ENCODE measurements at places on chromosomes 4 and X.

- no peak for DNase-seq
These were observed 453.3 kb upstream of the HS3ST1 start for GRCh38 chr4:11881947-11882346.

DNA sequence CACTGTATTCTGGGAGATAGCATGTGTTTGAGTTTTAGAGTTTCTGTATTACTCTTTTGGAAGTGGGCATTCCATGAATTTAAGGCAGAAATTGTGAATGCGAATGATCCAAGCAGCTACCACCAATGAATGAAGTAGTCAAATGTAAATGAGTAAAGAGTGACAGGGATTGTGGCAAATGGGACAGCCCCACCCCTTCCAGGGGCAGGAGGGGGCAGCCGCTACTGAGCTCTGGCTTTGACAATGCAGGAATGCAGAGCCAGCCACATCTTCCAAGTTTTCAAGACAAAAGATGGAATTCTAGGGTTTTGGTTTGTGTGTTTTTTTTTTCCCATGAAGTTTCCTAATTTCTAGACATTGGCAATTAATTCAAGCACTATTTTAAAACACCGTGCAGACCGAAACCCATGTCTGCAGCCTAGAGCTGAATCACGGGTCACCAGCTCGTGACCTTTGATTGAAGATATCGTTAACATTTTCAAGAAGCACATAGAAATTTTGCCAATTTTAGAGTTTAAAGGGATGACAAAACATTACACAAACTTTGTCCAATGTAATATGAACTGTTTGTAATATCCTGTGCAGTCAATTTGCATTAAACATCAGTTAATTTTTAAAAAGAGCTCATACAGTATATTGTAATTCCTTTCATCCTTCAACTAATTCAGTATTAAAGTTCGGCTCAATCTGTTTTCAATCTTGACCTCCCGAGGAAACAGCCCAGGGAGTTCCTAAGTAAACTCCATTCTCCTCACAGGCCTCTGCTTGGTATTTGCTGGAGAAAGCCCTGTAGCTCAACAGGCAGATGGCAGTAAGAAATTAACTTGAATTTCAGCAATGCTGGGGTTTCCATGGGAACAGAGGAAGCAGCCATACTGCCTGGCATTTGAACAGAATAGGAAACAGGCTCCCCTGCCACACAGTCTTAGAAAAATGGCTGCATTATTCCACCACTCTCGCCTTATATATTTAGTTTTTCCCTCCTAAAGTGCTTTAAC lies 83.4 kb downstream of the UCHL1 start:
- peak; percentile 84 for DNase-seq

DNA sequence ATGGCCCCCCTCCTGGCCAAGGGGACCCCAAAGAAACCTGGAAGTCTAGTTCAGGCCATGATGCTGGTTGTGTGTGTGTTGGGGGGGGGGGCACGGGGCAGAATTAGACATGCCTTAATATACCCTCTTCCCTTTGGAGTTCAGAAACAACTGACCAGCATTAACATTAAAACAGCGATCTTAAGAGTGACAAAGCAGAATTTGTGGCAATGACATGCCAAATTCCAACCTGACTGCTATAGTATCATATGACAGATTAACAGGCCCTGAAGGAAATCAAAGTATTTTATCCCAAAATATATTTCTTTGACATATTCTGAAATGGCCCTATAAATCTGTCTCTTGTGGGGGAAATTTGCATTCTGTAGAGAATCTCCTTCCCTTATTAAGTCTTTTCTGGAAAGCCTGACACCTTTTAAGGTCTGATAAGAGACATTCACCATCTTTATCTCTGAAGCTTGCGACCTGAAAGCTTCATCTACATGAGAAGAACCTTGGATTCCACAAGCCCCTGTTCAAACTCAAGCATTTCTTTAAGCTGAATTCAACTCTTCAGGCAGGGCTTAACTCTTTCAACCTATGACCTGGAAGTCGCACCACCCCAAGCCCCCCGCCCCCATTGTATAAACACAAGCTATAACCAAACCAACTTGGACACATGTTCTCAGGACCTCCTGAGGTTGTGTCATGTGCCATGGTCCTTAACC lies 40.2 kb downstream of the ABCB7 start:
- no peak for DNase-seq

DNA sequence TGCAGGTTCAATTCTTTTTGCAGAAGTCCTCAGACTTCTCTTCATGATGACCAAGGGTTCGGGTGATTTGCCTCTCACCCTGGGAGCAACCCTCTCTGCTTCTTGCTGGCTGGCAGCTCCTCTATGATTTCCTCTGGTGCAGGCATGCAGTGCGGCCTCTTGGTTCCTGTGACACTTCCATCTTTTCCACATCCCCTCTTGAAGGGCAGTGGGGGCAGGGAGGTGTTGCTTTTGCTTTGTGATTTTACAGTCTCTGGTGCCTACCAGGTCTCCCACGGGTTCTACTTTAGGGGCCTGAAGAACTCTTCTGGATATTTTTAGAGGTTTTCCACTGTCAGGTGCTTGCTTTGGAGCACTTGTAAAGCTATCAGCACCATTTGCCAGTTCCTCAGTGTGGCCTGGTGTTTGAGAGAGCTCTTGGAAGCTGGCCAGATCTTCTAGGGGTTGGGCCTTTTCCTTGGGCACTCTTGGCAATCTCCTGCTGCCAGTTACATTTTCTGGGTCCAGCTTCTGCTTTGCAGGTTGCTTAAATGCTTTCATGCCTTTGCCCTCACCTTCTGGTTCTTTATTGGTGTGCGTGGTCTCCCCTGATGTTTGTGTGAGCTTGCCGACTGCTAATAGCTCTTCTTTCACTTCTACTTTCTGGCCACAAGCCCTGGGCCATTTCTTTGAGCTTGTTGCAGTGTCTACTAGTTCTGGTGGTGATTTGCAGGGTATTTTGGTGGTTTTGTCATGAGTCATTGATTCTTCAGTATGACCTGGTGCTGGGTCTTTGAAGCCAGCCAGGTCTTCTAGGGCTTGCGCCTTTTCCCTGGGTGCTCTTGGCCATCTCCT lies 11.5 kb upstream of the CHST7 start:
- DNase-seq, result no peak

DNA sequence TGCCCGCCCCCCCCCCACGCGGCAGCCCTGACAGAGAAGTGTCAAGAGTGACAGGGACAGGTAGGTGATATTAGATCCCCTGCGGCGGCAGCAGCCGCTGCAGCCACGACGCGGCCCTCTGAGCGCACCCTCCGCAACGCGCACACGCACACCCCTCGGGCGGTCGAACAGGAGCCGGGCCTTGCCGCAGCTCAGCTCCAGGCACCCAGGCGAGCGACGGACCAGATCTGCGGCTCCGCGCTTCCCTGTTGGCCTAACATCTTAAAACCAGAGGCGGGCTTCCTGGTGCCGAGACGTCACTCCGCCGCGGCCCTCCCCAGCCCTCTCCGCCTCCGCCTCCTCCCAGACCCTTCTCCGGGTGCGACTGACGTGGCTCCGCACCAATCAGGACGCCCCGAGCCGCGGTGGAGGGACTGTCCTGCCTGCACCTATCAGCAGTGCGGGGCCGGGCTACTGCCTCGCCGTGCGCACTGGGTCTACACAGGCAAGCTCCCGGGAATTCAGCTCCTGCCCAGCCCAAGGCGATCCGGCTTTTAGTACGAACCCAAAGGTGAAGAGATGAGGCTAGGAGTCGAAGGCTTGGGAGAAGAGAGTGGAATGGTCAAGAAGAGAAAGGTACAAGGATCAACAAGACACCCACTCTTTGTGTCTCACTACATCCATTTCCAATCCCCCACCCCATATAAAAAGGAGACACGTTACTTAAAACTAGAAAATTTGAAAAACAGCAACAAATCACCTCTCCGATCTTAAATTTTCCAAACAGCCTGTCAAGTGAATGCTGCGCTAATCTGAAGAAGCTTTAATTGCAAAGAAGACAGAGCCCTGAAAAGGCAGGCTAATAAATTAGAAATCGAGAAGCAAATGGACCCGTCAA lies at the start of gene PITX2:
PITX2 (minus strand) TSS at position 237 of the 877 bp plus-strand sequence. CDS start 617 bp downstream, outside the sequence.
- DNase-seq, result peak; percentile 97

- DNase-seq, result peak; percentile 80
These were observed 7.2 kb downstream of the TCEAL3 start for GRCh38 chrX:103614999-103615398.

- peak; percentile 82 for DNase-seq
These were observed 120.9 kb downstream of the CHIC2 start for GRCh38 chr4:53943345-53944085.

DNA sequence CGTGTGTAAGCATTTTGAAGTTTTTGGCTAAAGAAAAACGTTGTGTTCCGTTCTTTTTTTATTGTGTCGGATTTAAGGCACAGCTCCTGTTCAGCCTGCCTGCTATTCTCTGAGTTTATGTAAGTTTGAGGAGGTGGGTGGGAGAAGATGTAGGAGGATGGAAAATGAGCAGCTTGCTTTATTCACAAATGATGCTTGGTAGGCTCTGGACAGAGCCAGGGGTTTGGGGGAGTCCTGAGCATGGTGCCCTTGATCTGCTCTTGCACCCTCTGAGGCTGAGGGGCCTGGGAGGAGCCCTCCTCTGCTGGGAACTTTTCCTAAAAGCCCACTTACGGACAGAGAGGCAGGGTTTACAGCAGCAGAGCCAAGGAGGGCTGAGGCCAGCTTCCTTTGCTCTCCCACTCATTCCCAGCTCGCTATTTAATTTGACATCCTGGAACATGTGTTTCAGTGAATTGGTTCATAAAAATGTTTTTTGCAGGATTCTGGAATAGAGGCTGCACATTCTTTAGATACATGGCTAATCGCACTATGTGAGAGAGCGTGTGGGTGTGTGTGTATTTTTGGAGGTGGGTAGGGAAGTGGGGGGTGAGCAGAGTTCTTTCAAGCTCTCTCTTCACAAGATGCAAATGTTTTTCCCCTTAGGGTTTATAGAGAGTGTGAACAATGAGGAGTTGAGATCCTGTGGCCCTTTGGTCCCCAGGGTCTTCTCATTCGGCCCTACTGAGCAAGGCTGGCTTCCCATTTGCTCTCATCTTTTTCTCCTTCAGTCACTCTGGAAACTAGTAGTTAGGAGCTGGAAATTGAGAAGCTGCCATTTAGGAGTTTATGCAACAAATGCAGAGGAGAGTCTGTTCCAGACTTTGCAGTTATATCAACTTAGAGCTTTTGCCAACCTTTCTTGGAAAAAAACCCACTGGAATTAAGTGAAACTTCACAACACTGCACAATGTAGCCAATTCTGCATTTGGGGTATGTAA lies 32.1 kb downstream of the TMEM131L start:
- DNase-seq, result peak; percentile 68

GRCh38 chr4:107366016-107366735 lies 330.1 kb upstream of the DKK2 start:
- no peak for DNase-seq

GRCh38 chr4:100306018-100306417 lies 115.8 kb upstream of the DDIT4L start:
- DNase-seq, result no peak

DNA sequence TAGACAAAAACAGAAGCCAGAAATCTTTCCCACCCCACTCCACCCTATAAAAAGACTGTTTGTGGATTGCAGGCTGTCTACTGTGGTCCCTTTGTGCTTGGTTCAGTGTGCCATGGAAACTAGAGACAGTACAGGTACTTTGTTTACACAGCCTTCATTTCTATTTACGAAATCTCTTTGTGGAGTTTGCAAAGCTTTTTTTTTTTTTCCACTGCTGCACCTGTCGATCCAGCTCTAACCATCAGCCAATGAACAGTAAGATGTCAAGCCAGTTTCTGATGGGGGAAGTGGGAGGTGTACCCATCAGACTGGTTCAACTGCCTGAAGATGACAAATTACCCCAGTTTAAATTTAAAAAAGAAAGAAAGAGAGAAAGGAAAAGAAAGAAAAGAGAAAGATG lies 20.2 kb upstream of the LRBA start:
- no peak for DNase-seq

GRCh38 chrX:20352504-20352903 lies 85.8 kb upstream of the RPS6KA3 start:
- DNase-seq, result no peak

DNA sequence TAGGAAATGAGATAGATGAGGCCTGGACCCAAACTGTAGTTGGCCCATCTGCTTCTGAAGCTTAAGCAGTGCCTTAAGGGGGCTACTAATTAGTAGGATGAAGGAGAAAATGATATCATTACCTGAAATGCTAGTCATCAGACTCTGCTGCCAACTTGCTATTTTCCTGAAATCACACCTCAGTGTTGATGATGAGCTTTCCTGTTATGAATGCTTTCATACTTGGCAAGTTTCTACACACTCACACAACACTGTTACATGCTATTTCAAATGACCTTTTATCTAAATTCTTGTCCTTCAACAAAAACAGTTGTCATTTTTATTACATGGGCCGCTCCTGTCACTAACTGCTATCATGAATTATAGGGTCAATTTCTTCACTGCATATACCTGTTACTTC lies 416.0 kb downstream of the PRDM5 start:
- DNase-seq, result no peak

GRCh38 chr4:122855353-122855890 lies 28.8 kb downstream of the FGF2 start:
- DNase-seq, result no peak

- DNase-seq, result no peak
These were observed 232.7 kb downstream of the FSTL5 start for GRCh38 chr4:161931089-161931488.

DNA sequence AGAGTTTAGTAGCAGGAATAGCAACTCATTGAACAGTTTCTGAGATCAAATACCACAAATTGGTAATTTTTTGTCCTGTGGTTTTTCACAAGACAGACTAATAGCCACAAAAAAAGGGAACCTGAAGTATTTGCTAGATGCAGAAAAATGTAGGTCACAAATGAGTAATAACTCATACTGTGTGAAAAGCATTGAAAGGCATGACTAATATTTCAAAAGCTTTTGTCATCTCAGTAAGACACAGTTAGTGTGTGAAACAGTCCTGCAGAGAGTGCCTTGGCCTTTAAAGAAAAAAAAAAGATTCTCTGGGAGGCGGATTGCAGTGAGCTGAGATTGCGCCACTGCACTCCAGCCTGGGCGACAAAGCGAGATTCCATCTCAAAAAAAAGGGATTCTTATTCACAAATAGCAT lies 31.4 kb upstream of the SLC25A31 start:
- peak; percentile 82 for DNase-seq

- peak; percentile 1 for DNase-seq
These were observed 413 bp downstream of the PDK3 start for GRCh38 chrX:24465532-24465865.

- no peak for DNase-seq
These were observed 42.4 kb upstream of the PABPC4L start for GRCh38 chr4:134243742-134244713.

DNA sequence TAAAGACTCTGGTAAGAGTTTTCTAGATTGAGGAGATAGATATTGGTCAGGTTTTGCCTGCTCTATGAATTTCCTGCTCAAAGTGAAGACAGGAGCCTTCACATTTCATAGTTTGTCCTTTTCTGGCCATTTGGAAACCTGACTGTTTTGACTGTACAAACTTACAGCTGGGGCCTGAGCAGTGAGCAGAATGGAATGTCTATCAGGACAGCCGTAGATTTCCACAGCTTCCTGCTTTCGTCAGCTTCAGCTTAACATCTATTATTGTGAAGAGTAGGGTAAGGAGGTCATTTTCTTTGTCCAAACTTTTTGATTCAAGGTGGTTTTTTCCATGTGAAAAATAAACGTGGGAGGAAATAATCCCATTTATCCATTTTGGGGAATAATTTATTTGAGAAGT lies 124.3 kb upstream of the DIPK2B start:
- no peak for DNase-seq
